ENCODE measurements at places on chromosomes 2 and 18.

DNA sequence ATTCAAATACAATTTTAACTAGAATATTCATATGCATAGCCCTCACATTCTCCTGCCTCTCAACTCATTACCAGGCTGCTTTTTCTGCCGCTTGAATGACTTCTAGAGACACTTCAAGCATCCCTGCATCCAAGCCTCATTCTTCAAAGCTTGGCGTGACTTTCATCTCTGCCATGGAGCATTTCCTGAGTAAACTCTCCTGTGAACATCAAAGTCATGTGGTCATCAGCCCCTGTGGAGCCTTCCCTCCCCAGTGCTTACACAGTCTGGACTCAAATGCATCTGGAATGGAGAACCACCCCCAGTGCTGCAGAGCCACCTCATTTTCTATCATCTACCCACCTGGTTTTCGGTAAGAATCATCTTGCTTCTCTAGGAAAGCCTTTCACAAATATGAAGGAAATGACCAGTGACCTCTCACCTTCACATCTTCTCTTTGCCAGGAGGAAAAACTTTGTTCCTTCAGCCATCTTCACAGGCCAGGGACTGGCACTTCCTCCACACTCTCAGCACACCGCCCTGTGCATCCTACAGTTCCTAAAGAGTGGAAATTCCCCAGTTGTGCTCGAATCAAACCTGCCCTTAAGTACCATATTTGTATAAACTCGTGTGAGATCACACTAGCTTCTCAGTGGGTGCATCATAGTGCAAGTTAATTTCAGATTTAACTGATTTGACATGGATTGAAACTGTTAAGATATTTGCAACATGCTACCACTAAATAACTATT, 116.4 kb downstream of the COL6A3 start:
- DNase-seq, result no peak

DNA sequence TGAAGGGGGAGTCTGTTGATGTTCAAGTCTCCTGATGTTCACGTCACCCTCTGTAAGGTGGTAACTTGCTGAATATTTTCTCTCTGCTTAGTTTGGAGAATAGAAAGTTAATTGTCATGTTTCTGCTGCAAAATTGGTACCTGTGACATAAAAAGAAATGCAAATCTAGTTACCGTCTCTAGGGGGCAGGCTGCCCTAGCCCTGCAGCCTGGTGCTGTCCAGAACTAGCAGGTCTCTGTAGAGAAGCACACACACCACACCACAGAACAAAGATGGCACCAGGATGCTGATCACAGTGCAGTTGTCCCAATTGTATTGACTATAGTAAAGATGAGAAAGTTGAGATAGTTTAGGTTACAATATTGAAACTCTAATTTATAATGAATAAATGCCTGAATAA, 47.0 kb downstream of the SLC9A4 start:
- DNase-seq, result no peak

DNA sequence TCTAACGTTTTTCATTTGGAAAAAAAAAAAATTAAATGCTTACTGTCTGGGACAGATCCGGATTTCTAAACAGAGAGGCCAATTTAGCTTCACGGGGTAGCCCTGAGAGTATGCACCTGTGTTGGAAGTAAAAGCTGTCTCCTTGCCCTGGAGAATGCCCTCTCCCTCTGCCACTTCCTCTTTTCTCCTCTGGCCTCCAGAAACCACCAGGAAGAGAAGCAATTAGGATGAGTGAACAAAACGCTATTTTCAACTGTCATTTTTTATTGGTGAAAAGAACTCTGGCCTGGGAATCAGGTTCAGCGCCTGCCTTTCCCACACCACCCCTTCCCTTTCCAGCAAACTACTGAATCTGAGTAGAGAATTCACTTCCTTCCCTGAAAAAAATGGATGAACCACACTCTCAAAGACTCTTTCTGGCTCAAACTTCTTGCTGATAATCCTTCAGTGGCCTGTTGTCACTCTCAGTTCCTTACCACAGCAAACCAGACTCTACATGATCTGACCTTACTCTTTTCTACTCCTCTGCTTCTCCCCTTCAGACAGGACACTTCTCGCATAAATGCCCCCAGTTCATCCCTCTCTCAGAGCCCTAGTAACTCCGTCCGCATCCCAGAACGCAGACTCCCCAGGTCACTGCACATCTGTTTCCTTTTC, 29.8 kb downstream of the KLF7 start:
- DNase-seq, result no peak

DNA sequence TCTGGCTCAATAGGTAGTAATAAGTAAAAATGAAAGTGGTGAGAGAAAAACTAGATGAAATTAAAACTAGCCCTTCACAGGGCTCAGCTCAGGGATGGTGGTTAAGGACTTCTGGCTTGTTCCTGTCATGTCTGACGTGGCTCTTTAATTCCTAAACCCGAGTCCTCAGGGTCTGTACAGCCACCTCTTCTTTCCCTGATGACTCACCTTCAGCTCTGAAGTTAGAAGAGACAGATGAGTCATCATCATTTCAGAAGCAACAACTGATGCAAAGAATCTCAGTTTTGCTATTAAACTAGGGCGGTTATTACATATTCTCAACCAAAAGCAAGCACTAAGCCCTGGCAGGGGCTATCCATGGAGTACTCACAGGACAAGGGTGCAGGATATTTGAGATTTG, 24.0 kb upstream of the ITGB6 start:
- DNase-seq, result no peak

GRCh38 chr2:109126501-109126860, 2.5 kb upstream of the SH3RF3 start:
- DNase-seq, result no peak

DNA sequence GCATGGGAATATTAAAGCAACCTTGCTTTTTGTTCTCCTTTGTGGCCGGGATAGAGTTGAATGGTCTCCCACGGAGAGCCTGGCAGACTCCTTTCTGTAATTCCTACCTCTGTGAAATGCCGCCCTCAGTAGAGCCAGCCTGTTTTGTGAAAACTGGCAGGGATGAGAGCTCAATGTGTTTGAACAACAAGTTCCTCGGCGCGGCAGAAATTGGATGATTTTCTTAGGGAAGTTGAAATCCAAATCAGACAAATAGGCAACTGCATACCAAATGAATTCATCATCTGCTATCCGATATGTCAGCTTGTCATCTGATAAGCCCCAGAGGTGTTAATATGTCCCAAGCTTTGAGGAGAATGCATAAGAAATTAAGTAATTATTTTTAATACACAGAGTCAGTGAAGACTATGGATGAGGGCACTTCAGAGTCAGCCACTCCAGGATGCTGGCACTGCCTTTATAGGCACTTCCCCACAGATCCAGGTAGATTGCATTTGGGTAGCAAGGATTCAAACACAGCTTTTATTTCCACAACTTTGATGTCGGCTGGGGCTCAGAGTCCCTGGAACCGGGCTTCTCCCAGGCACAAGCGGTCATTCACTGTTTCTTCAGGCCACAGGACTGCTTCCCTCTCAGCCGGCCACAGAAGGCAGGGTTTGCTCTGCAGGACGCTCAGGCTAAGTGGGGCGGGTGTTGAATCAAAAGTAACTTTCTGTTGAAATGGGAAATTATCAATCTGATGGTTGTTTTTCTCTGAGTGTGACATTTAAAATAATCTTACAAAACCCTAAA, 82.8 kb upstream of the REV1 start:
- no peak for DNase-seq

DNA sequence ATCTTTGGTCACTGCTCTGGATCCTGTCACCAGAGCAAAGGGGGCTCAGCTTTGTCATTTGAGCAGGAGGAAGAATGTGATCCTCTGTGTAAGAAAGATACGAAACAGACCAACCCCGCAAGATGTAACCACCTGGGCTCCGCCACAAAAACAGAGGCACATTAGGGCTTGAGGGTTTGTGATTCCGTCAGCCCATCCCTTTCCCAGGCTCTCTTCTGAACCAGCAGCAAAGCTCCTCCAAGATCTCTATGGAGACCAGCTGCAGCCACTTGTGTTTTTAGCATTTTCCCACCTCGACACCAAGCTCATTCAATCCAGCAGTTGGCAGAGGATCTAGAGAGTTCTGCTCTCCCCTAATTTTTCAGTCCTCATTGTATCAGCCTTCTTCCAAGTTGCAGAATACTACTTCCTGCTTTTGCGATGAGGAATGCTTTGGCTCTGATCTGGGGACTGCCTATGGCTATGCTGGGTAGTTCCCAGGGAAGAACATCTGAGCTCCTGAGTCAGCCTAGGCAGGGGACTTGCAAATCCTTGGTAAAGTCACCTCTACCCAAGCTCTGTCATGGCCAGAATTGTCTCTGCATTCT, 139.6 kb upstream of the RAB12 start:
- no peak for DNase-seq

DNA sequence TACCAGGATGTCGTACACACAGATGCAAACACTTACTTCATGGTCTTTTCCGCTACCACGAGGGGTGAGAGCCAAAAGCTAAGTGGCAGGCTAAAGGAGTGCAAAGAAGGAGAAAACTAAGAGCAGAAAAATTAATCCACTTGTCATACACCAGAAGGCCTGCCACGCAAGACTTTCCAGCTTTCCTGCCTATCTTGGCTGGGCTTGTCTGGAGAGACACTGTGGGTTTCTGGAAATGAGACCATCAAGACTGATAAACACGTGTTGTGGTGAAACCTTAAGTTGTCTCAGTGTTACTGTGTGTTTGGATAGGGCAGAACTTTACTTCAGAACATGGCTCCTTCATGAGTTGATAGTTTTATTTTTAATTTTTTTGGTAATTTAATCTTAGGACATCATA, 175.6 kb downstream of the FMNL2 start:
- no peak for DNase-seq

DNA sequence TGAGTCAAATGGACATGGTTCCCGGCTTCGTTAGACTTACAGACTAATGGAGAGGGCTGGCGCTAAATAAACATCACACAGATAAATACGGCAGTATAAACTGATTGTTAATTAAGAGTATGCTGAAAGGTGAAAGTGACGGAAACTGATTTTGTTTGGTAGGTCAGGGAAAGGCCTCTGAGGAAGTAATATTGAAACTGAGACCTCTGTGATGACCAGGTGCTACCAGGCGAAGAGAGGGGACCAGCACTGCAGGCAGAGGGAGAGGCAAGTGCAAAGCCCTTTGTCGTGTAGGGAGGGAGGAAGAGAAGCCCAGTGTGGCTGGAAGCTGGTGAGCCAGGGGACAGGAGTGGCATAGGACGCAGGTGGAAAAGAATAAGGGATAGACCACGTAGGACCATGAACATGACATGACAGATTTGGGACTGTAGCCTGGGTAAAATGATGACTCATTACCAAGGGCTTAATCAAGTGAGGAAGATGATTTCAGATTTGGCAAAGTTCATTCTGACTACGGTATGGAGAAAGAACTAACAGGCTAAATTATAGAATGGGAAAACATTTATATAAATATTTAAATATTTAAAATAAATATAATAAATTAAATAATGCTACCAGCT, 433.1 kb downstream of the NCKAP5 start:
- DNase-seq, result no peak

- DNase-seq, result no peak
Observed at GRCh38 chr2:98335271-98335670, 11.0 kb upstream of the CNGA3 start.

- DNase-seq, result no peak
Observed at GRCh38 chr2:182133195-182133891, 147.7 kb downstream of the PPP1R1C start.

- DNase-seq, result no peak
Observed at GRCh38 chr18:58288921-58289797, 245.1 kb downstream of the NEDD4L start.

DNA sequence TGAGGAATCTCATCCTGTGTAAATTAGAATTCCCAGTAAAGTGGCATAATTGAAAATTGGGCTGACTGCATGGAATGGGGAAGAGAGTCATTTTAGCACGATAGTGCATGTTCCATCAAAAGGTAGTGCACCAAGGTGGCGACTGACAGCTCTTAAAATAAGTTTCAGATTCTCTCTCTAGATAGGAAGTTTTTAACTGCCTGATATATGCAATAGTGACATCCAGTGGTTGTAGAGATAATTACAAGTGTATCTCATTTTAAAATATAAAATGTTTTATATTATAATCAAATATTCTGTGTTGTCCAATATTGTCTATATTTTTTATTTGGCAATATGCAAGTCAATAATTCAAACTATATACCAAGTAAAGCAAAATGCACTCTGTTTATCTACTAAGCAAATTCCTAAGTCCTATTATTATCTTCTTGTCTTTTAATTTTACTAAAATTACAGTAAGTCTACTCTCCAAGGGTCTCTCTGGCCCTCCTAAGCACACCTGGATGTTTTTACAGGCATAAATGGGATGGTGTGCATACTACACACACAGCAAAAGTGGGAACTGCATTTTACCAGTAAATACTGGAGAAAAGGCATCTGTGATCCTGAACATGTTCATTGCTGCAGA, 397.7 kb upstream of the HNRNPA3 start:
- peak; percentile 4 for DNase-seq

GRCh38 chr2:199966976-199967375, 11.6 kb downstream of the MAIP1 start:
- DNase-seq, result no peak

DNA sequence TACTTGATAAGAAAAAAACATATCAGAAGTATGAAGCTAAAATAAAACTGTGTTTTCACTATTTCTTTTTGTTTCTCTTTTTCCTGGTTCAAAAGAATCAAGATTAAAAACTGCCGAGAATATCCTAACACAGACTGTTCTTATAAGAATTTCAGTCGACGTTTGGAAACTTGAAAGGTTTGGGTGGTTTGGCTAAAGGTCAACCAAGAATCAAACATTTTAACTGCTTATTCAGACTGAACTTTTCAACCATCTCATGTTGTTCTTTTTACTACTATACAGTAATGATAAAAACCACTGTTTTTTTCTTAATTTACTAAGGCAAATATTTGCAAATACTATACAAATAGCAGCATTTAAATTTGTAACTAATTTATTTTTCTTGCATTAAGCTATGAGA, 308.5 kb upstream of the TFPI start:
- DNase-seq, result no peak

DNA sequence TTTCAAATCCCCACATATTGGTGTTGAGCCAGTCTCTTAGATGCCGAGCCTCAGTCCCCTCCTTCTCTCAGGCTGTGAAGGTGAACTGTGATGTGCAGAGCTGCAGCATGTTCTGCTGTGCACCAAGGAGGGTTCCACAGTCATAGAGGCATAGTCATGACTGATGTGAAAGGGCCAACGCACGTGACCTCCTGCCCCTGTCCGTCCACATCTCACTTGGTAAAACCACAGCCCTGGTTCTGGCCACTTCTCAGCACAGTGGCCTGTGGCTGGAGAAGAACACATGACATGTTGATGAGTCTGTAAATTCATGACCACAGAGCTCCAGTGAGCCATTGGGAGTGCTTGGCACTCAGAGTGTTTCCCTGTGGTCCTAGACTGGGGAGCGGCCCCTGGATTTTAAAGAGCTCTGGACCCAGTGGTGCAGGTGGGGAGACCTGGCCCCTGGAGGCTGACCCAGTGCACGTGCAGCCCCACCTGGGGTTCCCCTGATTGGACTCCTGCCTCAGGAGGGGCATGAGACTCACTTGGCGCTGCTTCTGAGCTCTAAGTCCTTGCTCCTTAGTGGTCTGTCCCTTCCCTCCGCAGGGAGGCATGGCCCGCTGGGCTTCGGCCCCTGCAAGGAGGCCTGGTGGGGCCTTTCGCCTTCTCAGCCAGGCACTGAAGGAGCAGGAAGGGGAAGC, 25.3 kb downstream of the INPP4A start:
- no peak for DNase-seq
